ENCODE measurements at places on chromosomes 2 and 18.

DNA sequence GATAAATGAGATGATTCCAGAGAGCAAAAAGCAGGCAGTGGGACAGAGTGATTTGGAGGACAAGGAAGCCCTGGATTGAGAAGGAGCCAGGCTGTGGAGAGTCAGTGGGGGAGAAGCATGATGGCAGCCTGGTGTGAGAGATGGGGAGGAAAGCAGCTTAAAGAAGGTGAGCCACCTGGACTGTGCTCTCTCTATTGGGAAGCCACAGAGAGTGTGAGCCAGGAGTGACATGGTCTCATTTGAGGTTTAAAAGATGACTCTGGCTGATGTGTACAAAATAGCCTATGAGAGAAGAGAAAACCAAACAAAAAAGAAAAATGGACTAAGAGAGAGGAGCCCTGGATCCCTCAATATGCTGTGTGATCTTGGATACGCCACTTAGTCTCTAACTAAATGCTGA is 12.9 kb upstream of the EPAS1 start:
- DNase-seq, result no peak

DNA sequence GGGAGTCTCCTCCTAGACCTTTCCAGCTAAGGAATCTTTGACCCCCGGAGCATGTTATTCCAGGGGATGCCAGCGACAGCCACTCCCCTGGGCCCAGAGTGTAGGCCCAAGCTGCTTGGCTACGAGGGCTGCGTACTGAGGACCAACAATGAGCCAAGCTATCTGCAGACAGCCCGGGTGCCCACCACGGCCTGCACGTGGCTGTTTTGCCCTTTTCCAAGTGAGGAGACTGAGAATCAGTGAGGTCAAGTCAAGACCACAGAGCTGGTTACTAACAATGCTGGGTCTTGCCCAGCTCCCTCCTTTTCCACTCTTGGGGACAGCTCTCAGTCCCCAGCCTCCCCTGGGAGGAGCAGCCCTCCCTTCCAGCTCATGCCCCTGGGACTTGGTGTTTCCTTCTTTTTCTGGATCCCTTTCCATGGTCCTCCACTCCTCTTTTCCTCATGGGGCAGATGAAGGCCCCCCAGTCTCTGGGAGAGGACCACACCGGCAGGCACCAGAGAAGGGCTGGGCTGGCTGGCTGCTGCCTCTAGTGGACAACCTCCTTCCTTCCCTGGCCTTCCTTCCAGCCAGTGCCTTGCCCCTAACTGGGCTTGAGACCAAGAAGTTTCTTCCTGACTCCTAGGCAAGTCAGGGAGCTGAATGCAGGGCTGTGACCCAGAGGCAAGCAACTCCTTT is 550 bp upstream of the MALL start:
- no peak for DNase-seq

DNA sequence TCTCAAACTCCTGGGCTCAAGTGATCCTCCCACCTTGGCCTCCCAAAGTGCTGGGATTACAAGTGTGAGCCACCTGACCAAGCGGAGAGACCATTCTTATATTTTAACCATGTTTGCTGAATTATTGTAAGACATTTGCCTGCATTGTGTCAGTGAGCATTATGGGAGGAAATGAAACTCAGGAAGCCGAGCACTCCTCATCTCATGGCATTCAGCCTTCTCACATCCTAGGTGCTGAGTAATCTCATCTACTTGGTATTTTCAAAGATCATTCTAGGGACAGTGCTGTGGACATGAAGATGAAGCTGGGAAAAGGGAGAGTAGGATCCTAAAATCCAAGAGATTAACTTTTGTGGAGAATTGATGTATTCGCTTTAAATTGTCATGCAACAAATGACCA is 66.1 kb downstream of the NAPG start:
- no peak for DNase-seq

DNA sequence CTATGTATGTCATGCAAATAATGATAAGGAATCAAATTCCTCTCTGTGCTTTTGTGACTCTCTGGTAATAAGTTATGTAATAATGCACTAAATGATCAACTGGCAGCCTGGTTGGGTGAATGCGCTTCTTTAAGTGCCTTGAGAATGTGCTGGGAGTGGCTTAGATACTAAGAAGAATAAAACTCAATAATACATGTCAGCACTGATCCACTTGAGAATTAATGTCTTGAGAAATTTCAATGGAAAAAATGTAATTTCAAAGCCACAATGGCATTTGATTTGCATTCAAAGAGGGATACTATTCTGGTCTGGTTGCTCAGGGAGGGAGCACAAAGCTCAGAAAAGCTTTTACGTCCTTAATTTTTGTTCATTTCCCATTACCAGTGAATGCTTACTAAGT is 137.7 kb upstream of the MMADHC start:
- no peak for DNase-seq

DNA sequence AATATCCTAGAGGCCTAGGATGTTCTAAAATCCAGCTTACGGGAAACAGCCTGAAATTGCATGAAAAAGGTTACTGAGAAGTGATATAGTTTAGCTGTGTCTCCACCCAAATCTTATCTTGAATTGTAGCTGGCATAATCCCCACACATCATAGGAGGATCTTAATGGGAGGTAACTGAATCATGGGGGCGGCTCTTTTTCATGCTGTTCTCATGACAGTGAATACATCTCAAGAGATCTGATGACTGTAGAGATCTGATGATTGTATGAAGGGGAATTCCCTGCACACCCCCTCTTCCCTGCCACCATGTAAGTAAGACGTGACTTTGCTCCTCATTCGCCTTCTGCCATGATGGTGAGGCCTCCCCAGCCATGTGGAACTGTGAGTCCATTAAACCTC is 385.6 kb upstream of the ID2 start:
- no peak for DNase-seq

DNA sequence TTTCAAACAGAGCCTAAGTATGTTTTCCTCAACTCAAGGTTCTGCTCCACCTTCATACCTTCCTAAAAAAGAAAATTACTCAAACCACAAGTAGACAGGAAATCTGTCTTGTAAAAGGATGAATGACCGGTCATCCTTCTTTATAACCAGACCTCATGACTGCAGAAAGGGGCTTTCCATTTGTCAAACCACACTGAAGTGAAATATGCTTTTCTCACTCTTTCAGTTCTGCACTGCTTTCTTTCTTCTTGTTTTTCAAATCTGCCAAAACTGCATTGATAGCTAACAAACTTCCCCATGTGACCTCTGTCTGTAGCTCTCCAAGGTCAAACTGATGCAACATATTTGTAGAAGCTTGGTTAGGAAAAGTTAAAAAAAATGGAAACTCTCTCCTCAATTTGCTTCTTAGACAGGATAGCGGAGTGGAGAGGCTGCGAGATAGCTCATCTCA is 308.9 kb upstream of the CCDC68 start:
- DNase-seq, result no peak

DNA sequence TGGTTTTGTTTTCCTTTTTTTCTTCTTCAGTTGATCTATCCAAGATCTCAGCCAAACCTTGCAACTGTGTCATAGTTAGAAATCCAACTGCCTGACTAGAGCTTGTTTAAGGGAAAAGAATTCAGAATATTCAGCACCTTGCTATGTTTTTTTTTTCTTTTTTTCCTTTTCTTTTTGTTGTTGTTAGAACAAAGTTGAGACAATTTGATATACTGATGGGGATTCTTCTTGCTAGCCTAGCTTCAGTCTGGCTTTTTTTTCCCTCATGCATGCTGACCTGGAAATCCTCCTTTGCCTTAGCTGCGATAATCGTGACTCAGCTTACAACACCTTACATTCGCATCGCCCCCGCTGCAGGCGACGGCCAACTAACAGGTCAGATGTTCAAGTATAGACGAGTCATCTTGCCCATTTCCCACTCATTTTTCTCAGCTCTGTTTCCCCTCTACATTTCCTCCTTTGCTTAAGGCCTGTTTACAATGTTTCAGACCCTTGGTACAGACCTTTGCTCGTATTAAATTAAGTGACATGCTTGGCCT is 487.2 kb upstream of the RAB12 start:
- no peak for DNase-seq

- DNase-seq, result no peak
Measured at GRCh38 chr2:61214171-61214570, 52.2 kb downstream of the C2orf74 start.

- no peak for DNase-seq
Measured at GRCh38 chr2:142509401-142509800, 368.1 kb upstream of the KYNU start.

DNA sequence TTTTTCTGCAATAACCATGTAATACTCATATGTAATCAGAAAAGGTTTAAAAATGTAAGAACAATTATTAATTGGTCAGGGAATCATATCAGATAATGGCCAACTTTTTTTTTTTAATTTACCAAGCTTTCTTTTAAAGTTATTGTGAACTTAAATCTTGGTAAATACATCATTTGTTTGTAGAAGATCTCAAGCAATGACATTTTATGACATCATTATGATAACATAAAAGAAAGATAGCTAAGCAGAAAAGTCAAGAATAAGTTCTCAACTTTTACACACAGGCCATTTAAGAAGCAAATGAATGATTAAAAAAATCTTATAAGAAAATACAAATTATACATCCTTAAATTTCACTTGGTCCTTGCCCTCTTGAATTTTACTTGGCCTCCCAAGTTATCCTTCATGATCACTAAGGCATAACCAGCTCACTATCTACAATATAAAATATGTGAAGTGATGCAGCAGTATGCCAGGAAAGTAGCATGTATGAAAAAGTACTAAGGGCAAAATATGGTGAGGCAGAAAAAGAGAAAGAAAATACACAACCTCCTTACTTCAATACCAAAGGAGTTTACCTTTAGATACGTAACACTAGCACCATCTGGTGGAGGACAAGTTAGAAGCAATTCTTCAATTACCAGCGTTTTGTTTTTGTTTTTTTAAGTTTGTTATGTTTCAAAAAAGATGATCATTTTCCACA is 116.6 kb downstream of the SRBD1 start:
- DNase-seq, result no peak

DNA sequence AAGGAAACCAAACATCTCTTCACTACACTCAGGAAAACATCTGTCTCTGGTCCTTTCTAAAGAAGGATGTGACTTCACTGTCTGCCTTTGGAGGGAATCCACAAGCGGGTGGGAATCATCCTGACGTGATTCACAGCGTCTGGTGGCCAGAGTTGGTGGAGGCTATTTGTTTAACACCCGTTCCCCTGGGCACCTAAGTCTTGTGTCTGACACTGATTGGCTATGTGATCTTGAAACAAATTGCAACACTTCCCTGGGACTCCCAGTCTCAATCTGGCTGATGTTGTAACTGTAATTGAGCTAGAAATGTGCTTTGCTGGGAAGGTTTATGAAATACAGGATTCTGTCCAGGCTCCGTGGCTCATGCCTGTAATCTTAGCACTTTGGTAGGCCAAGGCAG is 28.8 kb upstream of the SIX3 start:
- no peak for DNase-seq

- no peak for DNase-seq
Measured at GRCh38 chr18:65239787-65240186, 511.0 kb upstream of the CDH7 start.

DNA sequence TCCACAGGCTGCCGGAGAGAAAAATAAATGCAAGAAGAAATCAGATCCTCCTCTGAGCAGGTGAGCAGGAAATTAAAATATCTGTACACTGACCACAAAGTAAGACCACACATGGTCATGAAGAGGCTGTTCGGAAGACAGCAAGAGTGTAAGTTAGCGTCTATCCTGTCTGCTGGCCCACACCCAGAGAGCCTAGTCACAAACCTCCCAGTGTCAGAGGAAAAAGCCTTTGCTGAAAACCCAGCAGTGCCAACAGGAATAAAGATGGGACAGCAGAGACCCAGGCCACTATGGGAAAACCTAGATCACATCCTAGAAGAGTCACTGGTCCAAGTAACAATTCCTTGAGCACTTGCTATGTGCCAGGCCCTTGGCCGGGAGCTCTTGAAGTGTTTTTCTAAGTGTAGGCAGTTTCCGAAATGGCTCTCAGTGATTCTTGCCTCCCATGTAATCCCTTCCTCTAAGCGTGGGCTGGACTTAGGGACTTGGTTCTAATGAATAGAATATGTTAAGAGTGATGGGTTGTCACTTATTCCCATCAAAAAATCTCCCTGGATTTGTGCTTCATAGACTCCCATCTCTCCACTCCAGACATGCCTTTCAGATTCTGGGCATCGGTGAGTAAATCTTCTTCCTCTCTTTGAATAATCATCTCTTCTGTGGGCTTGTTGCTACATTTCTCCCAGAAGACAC is 110.9 kb upstream of the PKDCC start:
- DNase-seq, result no peak

DNA sequence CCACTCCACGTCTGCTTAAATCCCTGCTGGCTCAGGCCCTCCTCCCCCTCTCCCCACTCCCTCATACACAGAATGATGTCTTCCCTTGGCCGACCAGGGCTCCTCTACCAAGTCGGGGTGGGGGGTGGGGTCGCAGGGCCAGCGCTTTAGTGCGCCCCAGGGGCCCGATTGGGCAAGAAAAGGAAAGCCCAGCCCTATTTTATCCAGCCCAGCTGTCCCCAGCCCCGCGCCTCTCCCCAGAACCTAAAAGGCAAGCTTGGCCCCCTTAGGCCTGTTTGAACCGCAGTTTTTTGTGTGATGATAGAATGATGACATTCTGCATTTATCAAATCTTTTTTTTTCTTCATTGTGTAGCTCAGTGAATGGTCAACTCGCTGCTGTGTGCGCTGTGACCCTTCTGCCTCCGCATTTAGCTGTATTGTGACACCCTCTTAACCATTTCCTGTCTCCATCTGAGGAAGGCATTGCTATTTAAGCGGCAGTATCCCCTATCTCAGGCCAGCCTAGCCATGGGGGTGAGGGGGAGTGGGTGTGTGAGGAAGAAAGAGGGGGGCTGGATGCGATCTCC is 231.4 kb downstream of the HAUS1 start:
- no peak for DNase-seq

GRCh38 chr18:63213936-63214671 is 105.5 kb downstream of the BCL2 start:
- no peak for DNase-seq

- no peak for DNase-seq
Measured at GRCh38 chr2:66834859-66835258, 399.9 kb downstream of the MEIS1 start.

DNA sequence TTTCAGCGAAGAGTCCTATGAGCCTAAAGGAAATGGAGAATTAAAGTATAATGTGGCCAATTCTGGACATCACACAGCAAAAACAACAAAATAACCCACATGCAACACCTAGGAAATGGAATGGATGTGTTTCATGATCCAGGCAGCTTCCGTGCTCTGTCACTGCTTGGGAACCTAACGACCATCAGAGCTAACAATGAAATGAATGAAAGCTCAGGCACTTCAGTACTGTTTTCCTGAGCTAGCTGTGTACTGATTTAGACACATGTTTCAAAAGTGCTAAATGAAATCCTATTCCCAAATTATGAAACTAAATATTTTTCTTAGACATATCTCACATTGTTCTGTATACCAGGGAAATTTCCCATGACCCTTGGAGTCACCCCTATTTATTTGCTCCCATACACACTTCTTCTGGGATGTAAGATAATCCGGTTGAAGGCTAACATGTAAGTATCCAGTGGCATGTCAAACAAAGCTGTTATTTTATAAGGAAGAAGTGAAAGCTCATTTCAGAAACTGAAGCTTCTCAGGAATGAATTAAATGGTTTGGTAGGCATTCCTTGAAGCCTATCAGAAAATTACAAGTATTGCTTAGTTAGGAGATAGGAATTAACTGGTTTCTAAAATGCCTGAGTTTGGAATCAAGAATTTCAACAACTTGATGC is 108.5 kb upstream of the RND3 start:
- DNase-seq, result no peak

- DNase-seq, result no peak
Measured at GRCh38 chr2:230984393-230985220, 11.3 kb upstream of the SPATA3 start.

GRCh38 chr2:86253424-86253823 is 54.2 kb downstream of the MRPL35 start:
- DNase-seq, result no peak
